ENCODE measurements at places on chromosomes 1 and 21.

- no peak for DNase-seq
Observed at GRCh38 chr1:243672539-243673074, 177.4 kb downstream of the AKT3 start.

GRCh38 chr1:116586741-116587143, 15.9 kb upstream of the CD58 start:
- no peak for DNase-seq

- no peak for DNase-seq
Observed at GRCh38 chr1:101136271-101136670, 100.5 kb upstream of the S1PR1 start.

- DNase-seq, result no peak
Observed at GRCh38 chr1:186575348-186575747, 104.9 kb downstream of the PTGS2 start.

DNA sequence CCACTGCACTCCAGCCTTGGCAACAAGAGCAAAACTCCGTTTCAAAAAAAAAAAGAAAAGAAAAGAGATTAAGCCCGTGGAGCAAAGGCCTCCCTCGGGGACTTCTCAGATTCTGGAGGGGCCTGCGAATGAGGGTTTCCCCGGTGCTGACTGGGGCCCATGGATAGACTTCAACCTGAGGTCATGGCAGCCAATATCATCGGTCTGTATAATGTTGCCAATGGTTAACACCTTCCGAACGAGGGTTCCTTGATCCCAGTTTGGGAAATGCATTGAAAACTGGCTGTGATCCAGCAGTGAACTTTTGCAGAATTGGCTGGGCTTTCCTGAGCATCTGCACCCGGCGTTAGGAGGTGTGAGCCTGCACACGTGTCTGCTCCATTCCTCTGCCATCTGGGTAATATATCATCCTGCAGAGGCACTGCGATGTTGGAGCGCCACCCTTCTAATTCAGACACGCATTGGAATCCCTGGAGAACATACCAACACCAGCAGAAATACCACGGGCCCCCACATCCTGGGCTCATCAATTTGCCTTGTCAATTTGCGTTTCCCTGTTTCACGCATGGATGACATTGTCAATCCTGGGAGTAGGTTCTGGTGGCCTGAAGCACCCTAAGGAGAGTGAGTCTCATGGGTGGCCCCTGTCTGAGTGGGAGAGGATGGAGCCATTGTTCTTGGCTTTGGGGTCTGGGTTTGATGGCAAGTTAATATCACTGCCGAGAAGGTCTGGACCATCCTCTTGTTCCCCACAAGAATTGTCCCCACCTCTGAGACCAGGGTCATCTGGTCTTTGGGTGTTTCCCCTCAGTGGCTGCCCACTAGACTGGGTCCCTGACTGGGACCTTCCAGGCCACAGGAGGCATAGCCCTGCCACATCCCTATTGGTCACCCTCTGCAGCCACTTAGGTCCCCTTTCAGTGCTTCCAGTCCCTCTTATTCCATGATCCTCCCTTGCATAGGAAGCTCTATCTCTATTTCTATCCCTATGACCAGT, 441.0 kb downstream of the PTPRU start:
- DNase-seq, result no peak

- DNase-seq, result no peak
Observed at GRCh38 chr21:26120828-26121227, 49.7 kb downstream of the APP start.

DNA sequence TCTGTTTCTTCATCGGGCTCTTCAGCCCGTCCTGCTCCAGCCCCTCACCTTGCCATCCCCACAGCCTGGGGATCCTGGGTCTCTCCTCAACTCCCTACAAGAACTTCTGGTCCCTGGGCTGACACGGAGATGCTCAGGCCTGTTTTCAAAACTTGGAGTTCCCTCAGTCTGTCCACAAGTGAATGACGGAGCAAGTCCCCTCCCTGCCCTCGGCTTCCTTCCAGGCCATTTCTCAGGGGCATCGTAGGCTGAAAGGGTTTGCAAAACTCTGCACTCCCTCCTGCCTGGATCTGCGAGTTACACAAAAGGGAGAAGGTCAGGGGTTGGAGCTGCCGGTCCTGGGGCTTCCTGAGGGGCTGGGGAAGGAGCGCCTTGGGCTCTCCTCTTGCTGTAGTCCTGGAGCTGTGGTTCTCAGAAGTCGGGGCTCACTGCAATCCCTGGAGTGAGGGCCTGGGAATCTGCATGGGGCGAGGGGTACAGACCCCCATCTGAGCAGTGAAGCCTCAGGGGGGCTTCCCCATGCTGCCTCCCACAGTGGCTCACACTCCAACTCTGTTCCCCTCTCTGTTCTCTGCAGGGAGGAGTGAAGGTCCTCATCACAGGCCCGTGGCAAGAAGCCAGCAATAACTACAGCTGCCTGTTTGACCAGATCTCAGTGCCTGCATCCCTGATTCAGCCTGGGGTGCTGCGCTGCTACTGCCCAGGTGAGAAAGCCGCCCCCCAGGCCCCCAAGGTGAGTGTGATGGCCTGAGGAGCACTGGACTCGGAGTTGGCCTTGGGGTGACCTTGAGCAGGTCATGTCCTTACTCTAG, 100.6 kb upstream of the VAMP3 start:
- no peak for DNase-seq

DNA sequence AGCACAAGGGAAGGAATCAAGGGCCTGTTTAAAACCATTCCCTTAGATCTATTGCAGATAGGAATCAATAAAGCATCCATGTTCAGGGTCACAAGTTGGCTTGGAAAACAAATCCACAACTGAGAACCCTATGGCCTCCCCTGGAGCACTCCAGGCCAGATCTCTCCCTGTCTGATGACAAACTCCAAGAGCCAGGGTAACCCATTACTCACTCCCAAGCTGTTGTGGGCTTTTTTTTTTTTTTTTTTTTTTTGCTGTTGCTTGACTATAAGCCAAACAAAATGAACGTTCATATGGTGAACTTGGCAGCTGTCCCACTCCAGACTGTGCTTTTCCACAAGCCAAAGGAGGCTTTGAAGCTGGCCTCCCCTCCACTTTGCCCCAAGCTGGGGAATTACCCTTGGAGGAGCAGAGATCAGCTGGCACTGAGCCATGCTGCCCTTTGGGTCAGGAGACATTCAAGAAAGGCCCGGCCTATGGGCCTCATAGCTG, 35.7 kb upstream of the VAV3 start:
- no peak for DNase-seq

GRCh38 chr1:19733615-19734014, 66.1 kb downstream of the TMCO4 start:
- no peak for DNase-seq

DNA sequence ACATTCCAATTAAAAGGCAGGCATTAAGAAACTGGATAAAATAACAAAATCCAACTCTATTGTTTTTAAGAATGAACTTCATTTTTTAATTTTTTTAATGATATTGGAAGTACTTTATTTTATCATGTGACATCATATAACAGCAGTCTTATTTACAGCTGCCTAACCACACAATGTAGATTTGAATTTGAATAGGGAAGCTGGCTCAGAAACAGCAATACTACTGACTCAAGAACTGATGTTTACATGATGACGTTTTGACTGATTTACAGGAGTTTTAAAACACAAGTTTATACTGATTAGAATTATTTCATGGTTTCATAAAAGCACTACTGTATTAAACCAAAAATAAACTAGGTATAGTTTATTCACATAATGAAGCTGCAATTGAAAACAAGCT, 348.7 kb upstream of the NR5A2 start:
- DNase-seq, result no peak

DNA sequence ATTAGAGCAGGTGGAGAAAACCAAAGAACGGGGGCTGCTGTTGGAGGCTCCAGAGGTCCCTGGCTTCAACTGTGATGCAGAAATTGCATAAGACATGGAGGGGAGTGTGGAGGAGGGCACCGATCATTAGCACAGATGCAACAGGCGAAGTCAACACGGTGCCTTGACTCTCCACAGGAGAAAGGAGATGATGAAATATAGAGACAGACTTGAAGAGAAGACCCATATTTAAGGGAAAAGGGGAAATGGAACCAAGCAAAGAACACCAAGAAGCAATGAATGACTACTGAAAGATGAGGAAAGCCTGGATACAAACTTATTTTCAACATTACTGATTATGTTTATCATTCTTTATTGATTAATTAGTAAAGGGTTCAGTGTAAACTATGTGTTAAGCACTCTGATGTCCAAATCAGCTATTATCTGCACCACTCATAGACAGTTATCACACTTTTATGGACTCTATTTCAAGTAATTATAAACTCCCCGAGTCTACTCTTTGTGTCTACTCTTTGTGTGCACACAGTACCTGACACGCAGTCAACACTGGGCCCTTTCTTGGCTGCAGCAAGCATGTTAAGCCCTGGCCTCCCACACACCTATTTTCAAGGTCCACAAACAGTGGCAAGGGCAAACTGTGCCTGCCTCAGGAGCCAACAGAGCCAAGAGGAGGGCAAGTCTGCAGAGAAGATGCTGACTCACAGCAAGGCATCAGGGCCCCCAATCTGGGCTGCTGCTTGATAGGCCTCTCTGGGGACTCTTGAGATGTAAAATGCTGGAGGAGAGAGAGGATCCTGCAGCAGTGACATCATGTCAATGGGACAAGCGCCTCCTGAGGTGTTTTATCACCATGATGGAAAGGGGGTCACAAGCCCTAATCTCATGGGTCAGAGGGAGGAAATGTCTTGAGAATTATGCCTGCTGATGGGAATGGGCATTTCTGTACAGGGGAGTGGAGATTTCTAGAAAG, 17.6 kb downstream of the PCNX2 start:
- no peak for DNase-seq

- DNase-seq, result peak; percentile 32
Observed at GRCh38 chr1:92482665-92483609, 3.8 kb downstream of the GFI1 start.

- DNase-seq, result no peak
Observed at GRCh38 chr1:63923302-63923701, 149.5 kb downstream of the ROR1 start.

GRCh38 chr21:36459098-36459497, 20.8 kb downstream of the CLDN14 start:
- DNase-seq, result no peak

GRCh38 chr1:162028726-162029125, 5.1 kb upstream of the OLFML2B start:
- DNase-seq, result no peak

DNA sequence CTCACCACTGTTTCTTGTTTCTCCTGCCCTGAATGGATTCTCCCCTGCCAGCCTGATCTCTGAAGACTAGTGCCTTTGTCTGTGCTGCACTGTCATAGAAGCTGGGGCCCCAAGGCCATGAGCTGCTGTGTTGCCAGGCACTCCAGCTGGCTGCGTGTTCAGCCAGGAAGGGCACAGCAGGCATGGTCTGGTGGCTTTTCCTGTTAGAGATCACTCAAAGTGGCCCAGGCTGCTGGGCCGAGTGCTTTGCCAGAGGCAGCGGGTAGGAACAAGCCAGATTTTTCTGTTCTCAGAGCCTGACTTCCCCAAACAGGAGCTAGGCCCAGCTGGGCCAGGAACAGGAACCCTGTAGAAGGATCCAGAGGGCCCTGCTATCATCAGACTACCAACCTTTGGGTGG, 5.2 kb downstream of the ADPRS start:
- DNase-seq, result no peak

- no peak for DNase-seq
Observed at GRCh38 chr1:16202281-16203210, 9.9 kb downstream of the ARHGEF19 start.

GRCh38 chr1:10444795-10445397, 4.9 kb upstream of the CORT start:
- no peak for DNase-seq

- no peak for DNase-seq
Observed at GRCh38 chr1:27593678-27594563, 10.0 kb downstream of the AHDC1 start.

GRCh38 chr1:6416295-6416656, 3.4 kb downstream of the HES2 start:
- no peak for DNase-seq

DNA sequence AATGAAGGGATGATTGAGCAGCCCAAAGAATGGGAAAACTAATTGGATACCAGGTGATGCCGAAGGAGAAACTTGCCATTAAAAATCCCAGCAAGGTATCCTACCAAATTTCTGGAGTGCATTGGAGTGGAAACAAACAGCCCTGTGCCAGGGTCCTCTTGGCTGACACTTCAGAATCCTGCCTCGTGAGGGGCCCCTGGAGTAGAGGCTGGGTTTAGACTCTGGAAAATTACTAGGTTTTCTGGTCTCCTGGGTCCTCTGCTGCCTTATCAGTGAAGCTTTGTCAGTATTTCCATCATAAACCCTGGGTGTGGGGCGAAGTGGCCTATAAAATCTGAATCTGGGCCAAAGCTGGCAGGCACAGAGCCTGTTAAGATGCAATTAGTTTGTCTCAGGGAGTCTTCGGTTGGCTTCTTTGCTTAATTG, 289.2 kb upstream of the USP24 start:
- no peak for DNase-seq

DNA sequence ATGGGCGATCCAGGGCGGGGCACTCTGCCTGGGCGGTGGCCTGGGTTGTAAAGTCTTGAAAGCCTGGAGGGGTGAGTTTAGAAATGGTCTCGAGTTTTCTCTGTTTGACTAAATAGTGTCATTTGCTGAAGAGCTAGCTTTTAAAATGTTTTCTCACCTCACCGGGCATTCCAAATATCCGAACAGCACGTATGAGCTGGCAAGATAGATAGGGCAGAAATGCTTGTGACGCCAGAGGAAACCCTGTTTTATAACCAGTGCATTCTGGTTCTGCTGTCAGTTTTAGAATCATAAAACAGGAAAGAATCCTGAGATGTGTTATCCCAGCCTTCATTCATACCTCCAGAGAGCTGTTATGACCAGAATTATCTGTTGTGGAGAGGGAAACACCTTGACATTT, 725 bp downstream of the RTCA start:
- DNase-seq, result no peak

GRCh38 chr21:38289705-38290485, 33.1 kb downstream of the KCNJ15 start:
- DNase-seq, result no peak

DNA sequence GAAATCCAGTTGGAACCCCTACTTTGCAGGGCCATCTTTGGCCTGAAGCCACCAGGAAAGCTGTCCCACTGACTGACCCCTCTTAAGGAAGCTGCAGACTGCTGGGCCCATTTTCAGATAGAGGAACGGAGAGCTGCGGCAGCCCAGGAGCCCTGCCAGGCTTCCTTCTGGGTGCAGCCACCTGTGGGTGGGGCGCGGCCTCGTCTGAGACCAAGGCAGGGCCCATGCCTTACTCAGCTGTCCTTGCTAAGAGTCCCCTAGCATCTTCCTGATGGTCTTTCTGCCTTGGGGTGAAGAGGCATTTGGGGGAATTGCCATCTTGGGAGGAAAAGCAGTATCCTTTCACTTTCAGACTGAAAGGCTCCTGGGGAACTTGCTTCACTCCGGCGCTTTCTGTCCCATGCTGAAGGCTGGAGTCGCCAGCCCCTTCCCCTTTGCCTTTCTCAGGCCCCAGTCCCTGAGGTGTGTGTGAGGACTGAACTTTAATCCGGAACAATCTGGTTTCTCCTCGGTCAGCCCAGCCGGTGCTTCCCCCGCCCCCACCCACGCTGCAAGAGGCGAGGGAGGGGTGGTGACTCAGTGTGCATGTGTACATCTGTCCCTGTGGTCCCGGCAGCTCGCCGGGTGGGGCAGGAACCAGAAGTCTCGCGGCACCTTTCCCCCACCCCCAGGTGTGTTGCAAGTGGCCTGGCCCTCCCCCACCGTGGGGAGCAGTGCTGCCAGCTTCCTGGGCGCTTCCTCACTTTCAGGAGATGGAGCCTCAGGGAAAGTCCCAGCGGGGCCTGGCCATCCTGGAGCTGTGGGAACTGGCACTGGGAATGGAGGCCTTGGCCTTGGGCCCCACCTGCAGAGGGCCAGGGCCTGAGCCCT, 5.1 kb downstream of the ZC3H12A start:
- peak; percentile 78 for DNase-seq

- no peak for DNase-seq
Observed at GRCh38 chr1:231879296-231879695, 252.7 kb downstream of the DISC1 start.
